Activated CD8-positive, alpha-beta memory T cell treated with anti-CD3 and anti-CD28 coated beads, Interleukin-2, amount 50 U/mL, for 48 hours (primary cell): ENCODE measurements at places on chromosomes 1 and 21.

GRCh38 chr1:40575336-40575735, 43.9 kb downstream of the ZNF684 start:
- no peak for DNase-seq

GRCh38 chr21:35191128-35191527, 142.0 kb upstream of the RUNX1 start:
- DNase-seq, result no peak

DNA sequence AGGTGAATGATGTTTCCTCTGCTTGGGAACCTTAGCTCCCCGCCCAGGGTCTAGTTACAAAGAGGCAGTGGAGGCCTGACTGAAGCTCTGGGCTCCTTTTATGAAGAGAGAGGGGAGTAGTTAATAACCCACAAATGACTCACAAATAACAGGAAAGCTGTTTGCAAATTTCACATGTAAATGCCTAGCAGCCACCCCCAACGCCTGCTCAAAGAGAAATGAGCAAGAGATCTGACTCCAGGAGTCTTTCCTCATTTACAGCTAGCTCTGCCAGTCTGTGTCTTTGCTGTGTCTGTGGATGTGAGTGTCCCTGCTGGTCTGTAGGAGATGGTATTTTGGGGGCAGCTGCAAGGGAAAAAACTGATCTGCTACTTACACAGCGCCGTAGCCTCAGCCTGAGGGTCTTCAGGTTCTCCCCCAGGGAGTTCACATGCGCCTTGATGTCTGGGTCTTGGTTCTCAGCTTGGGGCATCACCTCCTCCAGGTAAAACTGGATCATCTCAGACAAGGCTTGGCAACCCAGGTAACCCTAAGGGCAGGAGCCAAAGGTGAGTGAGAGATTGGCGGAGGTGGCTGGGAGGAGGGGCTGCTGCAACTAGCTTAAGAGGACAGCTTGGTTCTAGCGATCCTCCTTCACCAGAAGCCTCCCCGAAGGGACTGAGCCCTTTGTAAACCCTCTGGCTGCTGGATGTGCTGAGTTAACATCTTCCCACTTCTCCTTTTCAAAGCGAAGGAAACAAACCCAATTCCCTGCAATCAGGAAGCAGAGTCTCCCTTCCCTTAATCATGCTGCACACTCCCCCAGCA, at the start of gene IL19:
Gene IL19 (plus strand): TSS at position 243 of the 807 bp plus-strand sequence. CDS start 65,890 bp downstream, outside the sequence.
- no peak for DNase-seq

DNA sequence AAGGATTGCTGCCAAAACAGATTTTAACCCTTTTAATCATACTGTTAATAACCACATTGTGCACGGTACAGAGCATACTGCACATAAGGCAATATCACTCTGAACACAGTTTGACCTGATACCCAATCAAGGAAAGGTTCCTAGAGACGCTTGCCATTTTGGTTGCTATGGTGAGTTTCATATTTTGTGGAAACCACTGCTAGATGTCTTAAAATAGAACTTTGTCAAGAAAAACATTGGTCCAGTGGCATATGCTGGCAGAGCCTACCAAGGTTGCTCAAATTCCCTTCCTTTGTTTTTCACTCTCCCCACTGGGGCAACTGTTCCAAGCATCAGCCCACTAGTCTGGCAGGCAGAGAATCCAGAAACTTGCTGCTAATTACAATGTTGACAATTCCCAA, 114.8 kb upstream of the DPYD start:
- no peak for DNase-seq

DNA sequence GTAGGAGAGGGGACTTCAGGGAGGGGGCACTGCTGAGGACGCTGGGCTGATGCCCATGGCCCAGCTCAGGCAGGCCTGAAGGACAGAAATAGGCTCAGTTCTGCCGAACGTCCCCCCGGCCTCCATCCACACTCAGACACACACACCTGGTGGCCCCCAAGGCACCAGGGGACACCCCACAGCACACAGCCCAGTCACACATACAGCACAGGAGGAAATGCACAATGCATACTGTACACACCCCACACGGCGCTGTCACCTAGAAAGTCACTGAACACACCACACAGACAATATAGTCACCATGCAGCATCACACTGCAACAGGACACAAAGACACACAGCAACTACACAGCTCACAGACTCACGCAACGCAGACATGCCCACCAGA, 562 bp downstream of the SYTL1 start:
- peak; percentile 63 for DNase-seq

DNA sequence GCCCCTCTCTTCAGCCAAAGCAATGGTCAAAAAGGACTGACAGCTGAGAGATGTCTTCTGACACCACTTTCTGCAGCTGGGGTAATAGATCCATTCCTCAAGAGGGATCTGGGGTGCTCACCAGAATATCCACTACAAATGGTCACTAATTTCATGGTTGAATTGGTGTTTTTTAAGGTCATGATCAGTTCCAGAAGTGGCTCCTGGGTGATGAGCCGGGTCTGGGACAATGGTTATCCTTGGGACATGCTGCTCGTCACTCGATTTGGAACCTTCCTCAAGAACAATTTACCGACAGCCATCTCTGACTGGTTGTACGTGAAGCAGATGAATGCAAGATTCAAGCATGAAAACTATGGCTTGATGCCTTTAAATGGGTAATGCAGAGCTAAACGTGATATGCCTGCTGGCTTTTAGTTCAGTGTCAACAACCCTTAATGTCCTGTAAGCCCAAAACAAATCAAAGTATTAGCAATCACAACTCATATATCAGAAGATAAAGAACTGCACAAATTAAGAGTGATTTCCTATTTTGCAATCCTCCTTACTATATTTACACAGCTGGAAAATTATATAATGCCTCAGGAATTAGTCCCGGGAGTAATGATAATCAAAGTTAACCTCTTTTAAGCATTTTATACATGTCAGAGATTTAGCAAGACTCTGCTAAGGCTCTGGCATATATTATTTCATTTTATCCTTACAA, 20.1 kb downstream of the FMO3 start:
- DNase-seq, result no peak

DNA sequence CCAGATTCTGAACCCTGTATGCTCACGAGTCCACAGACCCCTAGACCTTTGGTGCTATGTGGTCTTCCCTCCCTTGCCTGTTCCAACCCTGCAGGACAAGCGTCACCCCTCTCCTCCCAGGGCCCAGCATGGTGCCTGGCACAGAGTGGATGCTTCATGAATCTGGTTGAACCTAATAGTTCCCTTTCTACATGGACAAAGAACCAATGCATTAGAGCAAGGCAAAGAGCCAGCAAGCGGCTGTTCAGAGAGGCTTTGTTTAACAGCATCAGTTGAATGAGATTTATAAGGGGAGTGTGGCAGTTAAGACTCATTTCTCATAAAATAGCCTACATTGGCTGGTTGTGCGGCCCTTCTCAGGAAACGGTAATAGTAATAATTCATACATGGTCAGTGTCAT, 14.9 kb downstream of the SLC26A9 start:
- no peak for DNase-seq

DNA sequence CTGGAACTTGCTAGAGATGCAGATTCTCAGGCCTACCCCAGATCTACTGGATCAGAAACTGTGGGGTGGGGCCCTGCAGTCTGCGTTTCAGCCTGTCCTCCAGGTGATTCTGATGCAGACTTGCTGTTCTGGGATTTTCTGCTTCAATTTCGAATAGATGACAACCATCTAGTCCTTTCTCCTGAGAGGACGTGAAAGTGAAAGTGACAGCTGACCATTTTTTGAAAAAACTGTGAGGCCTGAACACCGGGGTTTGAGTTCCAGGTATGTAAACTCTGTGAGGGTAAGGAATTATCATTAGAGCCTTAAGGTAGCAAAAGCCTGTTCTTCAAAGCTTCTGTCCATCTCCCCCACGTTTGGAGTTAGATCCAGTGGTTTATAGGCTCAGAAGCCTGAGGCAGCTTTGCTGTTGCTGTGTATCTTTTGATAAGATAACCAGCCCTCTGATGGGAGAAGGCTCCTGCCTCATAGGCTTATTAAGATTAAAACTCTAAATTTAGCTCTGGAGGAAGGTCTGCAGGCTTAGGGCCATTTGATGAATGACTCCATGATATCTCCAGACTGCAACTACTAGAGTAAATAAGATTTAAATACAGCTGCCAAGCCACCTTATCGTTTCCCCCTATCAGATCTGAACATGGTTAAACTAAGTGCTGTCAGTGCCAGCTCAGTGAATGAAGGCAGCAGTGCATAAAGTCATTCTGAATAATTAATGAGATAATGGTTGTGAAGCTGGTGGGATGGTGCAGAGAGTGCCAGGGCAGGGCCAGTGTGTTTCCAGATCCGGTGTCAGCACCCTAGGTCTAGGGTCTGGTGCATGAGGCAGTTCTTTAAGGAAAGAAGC, 335.2 kb downstream of the HHAT start:
- no peak for DNase-seq

DNA sequence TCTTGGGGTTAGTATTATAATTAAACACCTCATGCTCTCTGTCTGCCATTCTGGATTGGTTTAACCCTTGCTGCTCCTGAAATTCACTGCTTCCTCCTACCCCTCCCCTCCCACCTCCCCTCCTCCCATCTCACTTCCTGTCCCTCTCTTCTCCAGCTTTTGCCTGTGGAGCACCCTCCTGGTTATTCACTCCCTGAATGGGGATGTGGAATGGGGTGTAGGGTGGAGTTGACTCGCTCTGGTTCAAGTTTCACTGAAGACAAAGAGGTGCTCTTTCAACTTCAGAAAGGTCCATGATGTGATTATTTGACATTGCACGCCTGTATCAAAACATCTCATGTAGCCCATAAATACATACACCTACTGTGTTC, 160.5 kb downstream of the PLXNA2 start:
- DNase-seq, result no peak

DNA sequence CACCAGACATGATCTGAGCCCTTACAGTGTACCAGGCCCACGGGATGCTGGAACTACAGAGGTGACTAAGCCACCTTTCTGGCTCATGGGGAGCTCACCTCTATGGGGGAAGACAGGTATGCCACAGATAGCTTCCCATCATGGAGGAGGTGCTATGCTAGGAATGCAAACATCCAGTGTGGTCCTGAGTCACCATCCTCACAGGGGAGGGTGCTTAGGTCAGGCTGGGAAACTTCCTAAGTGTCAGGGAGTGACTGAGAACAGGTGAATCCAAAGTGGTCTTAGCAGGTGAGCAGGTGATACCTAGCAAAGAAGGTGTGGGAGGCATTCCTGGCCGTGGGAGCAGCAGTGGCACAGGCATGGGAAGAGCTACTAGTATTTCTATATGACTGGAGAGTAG, 8.6 kb upstream of the RASSF5 start:
- no peak for DNase-seq

GRCh38 chr1:3003039-3003940, 18.0 kb upstream of the ACTRT2 start:
- DNase-seq, result no peak

GRCh38 chr1:22592919-22593790, 29.9 kb downstream of the EPHA8 start:
- no peak for DNase-seq

- DNase-seq, result no peak
Observed at GRCh38 chr21:25373126-25374082, 233.9 kb downstream of the MRPL39 start.

GRCh38 chr1:86194491-86195034, 38.0 kb upstream of the COL24A1 start:
- DNase-seq, result no peak

GRCh38 chr1:175512637-175513412, 230.6 kb downstream of the TNR start:
- no peak for DNase-seq

DNA sequence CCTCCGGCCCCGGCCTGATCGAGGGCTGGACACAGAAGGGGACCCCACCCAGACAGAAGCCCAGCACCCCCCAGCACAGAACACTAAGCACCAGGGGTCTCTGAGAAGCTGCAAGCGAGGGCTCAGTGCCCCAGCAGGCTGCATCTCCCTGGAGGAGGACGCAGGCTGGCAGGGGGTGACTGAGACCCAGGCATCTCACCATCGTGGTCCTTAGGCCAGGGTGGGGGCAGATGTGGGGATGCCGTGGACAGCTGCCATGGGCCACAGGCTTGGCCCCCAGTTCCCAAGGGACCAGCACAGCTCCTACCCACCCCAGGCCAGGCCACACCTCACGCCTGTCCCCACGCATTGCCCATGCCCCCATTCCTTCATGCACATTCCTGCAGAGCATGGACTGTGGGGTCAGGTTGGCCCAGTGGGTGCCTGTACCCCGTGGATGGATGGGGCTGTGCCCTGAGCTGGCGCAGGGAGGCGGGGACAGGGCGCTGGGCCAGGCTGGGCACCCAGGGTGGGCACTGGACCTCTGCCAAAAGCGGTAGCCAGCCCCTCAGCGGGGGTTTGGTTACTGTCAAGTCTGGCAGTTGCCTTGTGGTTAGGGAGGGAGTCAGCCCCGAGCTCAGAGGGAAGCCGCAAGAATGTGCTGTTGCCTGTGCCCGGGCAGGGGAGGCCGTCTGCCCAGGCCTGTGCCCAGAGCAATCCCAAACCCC, 61.5 kb downstream of the ARHGEF16 start:
- no peak for DNase-seq

DNA sequence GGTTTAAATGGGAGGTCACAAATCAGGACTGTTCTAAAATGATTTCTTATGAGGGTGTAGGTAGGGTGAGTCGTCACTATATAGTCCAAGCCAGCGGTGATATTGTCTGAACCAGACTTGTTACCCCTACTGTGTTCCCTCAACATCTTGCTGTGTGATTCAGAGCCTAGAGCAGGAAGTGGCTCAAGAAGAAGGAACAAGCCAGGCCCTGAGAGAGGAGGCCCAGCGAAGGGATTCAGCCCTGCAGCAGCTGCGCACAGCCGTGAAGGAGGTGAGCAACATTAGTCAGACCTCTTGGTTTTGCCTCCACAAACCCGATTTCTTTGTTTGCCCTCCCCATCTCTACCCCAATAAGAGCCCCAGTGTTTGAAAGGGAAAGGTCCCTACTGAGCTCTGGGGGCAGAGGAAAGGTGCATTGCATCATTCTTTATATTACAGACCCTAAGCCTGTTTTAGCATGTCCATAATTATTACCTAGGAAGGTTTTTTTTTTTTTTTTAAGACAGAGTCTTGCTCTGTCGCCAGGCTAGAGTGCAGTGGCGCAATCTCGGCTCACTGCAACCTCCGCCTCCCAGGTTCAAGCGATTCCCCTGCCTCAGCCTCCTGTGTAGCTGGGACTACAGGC, 5.0 kb upstream of the SH3BGRL3 start:
- no peak for DNase-seq

- no peak for DNase-seq
Observed at GRCh38 chr1:201230676-201231075, 40.1 kb downstream of the IGFN1 start.

DNA sequence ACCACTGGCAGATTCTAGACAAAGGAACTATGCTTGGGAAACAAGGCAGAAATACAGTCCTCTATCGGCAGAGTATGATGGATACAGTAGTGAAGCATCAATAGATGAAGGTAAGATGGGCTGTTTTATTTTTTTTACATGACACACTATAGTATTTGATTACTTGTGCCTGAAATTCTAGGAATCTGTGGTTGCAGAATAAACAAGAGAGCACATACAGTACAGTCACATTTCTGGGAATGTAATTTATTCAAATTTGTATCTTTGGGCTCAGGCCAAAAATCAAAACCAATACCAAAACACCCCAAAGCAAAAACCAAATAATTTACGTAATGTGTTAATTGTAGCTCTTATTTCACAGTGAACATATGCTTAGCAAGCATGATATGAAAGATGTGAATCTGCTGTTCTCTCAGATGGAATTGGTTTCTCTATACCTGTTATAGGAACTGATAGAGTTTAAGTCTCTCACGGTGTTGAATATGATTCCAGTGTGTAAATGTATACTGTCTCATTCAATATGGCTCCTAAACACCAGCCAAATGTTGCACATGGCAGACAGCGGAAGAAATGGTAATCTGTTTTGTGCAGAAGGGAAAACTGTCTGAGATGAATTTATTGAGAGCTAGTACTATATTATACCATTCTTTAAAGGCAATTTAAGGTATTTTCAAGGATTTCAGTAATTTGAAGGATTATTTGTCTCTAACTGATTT, 83.3 kb downstream of the SYT14 start:
- DNase-seq, result no peak

GRCh38 chr1:221602830-221603229, 139.1 kb downstream of the DUSP10 start:
- DNase-seq, result no peak
